Stimulated activated CD4-positive, alpha-beta T cell treated with anti-CD3 and anti-CD28 coated beads, Interleukin-4, amount 100 ng/mL, for 24 hours (primary cell): ENCODE measurements at places on chromosomes 6 and 20.

- no peak for DNase-seq
These were observed 111.0 kb upstream of the TFAP2D start for GRCh38 chr6:50602292-50602691.

GRCh38 chr6:169983651-169984050, 232.2 kb downstream of the ERMARD start:
- no peak for DNase-seq

- no peak for DNase-seq
These were observed 438.1 kb downstream of the BCKDHB start for GRCh38 chr6:80544555-80544954.

DNA sequence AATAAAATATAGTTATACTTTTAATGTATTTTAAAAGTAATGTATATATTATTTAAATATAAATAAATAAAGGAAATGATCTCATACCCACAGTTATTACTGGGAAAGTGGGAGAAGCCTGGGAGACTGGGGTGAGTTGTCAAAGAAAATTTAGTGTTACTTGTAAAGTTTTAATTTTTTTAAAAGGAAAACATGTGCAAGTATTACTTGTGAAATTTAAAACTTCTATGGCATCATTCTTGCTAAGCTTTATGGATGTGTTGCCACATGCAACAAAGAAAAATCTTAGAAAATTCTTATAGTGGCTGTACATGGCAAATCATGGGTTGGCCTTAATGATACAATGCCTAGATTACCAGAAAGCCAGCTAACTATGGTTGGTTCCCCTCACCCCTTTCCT, 194.0 kb upstream of the KCNK16 start:
- no peak for DNase-seq

GRCh38 chr20:46857061-46857831, 37.4 kb upstream of the EYA2 start:
- no peak for DNase-seq

DNA sequence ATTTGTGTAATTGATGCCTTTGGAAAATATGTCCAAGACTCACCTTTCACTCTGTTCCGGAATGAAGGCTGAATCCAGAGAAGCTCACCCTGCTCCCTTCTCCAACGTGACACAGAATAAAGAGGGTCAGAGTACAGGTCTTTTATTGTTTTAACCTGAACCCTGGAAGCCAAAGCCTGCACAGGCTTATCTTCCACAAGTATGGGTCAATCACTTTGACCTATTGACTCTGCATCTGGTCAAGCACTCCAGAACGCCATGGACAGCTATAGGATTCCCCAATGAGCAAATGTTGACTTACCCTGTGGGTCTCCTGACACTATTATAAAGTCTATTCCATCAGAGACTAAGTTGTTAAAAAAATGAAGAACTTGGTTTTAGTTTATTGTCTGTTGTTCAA, 158.4 kb upstream of the MYLIP start:
- no peak for DNase-seq

- DNase-seq, result no peak
These were observed 100.7 kb upstream of the JAG1 start for GRCh38 chr20:10774357-10774943.

DNA sequence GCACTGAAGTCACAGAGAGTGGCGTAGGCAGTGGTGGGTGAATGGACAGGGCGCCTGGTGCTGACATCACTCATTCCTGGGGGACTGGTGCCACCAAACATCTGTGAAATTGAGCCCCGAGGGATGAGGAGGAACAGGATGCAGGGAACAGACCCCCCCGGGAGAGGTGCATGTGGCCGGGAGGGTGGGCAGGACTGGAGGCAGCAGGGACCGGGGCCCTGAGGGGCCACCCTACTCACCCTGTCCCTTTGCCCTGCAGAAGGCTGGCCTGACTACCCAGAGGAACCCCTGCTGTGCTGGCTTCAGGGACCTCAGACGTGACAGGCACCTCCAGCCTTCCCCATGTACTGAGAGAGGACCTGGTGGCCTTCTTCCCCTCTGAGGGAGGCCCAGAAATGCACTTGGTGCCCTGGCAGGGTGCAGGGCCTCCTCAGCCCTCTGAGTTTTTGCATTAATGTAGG, 25.1 kb downstream of the SYNDIG1 start:
- no peak for DNase-seq

GRCh38 chr6:106411056-106411455, 50.5 kb downstream of the CRYBG1 start:
- DNase-seq, result no peak

GRCh38 chr6:71531841-71532240, 243.2 kb downstream of the OGFRL1 start:
- DNase-seq, result no peak

GRCh38 chr20:23689399-23689690, 507 bp upstream of the CST4 start:
- no peak for DNase-seq

- DNase-seq, result no peak
These were observed 38.4 kb downstream of the HS3ST5 start for GRCh38 chr6:114304304-114304887.

DNA sequence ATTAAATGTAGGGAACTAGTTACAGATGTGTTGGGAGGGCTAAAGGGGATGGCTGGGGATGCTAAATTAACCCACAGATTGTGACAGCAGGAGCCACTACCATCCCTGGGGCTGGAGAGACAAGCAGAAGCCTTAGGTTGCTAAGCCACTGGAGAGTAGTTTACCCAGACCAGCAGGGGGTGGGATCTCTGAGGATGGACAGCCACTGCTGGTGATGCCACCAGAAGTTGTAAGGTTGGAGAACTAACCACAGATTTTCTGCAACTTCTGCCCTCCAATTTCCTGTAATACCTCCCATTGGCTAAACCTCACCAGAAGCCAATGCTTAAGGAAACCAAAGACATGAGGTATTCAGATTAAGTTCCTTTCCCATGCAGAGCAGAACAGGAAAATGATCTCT, 139.6 kb upstream of the NOX3 start:
- DNase-seq, result no peak

- DNase-seq, result no peak
These were observed 58.3 kb upstream of the PDE10A start for GRCh38 chr6:165721356-165721755.

DNA sequence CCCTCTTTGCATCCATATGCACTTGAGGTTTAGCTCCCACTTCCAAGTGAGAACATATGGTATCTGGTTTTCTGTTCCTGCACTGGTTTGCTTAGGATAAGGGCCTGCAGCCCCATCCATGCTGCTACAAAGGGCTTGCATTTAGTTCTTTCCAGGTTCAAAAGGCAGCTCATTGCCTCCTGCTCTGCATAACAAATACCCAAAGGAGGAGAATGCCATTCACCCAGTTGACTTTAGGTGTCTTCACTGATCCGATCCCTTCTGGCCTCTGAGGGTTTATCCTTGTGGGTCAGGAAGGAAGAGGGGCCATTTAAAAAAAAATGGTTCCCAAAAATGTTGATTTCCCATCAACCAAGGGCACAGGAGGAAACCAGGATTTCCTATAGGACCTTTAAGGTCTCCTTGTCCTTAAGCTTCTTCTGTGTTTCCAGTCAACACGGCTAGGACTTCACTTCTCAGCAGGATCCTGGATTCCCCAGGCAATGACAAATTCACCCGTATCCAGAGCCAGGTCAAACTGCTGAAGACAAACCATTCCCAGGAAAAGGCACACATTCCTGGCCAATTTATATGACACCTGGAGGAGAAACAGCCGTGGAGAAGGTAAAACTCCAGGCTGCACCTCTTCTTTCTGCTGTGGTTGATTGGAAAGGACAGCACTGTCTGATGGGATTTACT, 447.7 kb upstream of the CDH4 start:
- DNase-seq, result no peak

DNA sequence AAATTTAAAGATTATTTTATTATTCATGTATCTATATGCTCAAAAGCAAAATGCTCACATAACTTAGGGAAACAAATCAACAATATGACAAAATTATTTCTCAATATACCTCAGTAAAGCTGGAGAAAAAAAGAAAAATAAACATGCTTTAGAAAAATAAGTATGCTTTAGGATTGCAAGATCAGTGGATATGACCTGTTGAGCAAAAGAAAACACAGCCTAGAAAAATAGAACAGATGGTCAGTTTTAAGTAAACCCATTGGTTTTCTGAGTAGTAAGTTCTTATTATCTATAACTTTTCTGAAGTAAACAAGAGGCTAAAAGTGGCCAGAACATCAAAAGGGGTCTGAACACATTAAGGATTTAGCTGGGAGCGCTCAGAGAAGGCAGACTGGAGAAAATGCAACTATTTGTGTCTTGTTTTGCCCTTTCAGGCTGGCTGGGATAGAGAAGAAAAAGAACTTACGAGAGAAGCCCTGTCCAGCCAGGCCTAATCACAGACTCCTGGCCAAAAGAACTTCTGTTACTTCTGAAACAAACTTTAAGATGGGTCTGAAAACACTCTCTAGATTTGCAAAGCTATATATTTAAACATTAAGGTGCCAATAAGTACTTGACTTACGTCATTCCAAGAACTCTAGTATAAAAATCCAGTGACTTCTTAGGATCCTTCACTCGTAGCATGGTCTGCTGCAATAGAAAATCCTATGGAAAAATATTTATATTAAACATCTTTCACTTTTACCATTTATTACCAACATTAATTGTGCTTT, 16.5 kb downstream of the GLO1 start:
- no peak for DNase-seq

DNA sequence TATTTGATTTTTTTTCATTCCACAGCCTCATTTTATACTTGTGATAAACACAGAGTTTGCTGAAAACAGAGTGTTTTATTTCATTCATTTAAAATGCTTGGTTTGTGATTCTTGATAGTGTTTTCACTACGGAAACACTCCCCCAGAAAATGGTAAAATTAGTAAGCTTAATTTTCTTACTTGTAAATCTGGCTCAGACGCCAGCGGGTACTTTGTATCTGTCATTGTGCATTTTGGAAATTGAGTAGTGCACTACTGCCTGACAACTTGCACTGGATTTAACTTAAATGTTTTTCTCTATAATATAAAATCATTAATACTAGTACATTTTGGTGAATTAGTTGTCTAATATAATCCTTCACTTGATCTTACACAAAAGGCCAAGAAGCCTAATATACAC, 37.0 kb upstream of the HINT3 start:
- no peak for DNase-seq

DNA sequence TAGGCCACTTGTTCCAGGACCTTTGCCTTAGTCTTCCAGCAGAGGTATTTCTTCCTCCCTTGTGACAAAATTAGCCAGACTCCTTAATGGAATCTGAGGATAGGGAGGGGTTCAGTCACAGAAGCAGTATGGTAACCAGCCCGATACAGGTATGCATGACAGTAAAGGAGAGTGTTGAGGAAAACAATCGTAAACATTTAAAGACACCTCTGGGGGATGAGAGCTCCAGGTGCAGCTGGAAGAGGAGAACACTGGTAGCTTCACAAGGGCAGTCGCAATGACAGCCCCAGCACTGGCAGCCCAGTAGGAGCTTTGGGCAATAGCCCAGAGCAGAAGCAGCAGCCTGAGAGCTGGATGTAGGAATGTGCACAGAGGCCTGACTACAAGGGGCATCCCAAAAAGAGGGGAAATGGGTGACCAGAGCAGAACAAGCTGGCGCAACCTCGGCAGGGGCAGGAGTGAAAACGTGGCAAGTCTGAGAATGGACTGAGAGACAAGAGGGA, 344.9 kb upstream of the JAG1 start:
- DNase-seq, result no peak

- no peak for DNase-seq
These were observed 31.6 kb upstream of the RNF24 start for GRCh38 chr20:4046926-4047325.

DNA sequence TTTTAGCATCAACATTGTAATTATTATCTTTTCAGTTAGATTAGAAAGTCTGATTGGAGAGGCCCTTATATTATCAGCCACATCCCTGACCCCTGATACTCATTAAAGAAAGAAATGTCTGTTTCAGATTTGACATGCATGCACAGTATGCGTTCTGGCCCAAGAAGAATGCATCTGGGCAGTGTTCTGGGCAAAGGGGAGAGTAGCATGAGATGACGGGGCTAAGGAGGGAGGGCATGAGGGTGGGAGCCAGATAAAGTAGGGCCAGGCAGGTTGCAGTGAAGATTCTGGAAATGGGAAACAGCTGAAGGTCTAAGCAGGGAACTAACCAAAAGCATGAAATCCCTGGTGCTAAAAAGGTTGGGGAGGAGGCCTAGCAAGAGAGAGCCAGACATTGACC, 7.3 kb downstream of the SAYSD1 start:
- no peak for DNase-seq

GRCh38 chr6:156513504-156513903, 263.7 kb upstream of the ARID1B start:
- DNase-seq, result no peak

DNA sequence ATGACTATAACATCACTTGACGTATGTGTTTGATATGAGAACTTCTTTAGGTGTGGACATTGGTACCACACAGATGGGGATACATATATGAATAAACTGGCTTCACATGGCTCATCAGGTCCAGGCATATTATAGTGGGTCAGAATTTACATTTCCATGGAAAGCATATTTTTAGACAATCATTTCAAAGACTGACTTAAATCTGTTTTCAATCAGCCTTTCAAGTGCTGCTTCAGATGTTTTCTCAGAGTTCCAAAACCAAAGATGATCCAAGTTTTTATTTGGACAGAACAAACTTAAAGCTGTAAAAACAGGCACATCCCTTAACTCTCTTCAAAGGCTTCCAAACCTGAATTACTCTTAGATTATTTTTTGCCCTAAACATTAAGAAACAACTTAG, 88.1 kb downstream of the PRSS35 start:
- no peak for DNase-seq

GRCh38 chr6:102619585-102619984, 1226.1 kb downstream of the GRIK2 start:
- no peak for DNase-seq

- DNase-seq, result no peak
These were observed 61.0 kb downstream of the EDN3 start for GRCh38 chr20:59361411-59361810.

DNA sequence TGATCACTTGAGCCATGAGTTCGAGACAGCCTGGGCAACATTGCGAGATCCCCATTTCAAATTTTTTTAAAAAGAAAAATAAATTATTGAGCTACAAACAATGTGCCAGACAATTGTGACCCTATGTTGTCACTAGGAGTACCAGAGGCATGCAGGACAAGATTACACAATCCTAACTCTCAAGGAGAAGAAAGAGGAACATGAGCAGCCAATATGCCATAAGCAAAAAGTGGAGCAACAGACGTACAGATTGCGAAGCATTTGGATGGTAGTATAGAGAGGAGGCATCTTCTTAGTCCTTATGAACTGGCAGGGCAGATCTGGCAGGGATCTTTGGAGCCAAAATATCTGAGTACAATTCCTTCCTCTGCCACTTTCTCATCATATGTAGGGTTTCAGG, 156.4 kb downstream of the OR2B2 start:
- DNase-seq, result no peak

- no peak for DNase-seq
These were observed 62.4 kb downstream of the PDE10A start for GRCh38 chr6:165600606-165601005.
